ENCODE measurements at places on chromosomes 6 and 20.

GRCh38 chr6:4608361-4609115 lies 167.7 kb upstream of the CDYL start:
- no peak for DNase-seq

DNA sequence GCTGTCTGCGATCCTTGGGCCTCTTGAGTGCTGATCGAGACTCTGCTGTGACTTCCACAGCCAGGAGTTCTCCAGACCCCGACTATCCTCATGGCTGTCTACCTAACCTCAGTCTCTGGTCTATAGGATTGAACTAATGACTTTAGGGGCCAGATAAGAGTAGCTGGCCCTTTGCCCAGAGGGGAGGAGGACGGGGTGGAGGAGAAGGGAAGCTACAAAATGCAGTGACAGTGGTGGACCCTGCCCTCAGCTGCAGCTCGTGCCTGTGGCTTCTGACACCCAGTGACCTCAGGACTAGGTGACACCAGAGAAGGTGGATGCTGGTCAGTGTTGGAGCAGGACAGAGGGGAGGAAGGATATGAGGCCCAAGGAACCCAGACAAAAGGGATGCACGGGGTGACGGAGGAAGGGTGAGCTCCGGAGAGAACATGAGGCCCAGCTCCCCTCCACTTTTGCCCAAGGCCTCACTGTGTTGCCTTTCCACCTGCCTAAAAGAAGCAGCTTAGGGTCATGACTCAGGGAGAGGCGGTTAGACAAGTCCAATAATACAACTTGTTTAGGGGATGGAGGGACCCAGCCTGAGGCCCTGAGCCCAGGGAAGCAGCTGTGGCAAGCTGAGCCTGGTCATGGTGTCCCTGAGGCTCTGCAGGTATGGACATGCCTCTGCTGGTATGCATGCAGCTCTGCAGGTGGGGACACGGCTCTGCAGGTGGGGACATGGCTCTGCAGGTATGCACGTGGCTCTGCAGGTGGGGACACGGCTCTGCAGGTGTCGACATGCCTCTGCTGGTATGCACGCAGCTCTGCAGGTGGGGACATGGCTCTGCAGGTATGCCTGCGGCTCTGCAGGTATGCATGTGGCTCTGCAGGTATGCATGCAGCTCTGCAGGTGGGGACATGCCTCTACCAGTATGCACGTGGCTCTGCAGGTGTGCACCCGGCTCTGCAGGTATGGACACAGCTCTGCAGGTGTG lies 67.7 kb downstream of the SYNJ2 start:
- no peak for DNase-seq

DNA sequence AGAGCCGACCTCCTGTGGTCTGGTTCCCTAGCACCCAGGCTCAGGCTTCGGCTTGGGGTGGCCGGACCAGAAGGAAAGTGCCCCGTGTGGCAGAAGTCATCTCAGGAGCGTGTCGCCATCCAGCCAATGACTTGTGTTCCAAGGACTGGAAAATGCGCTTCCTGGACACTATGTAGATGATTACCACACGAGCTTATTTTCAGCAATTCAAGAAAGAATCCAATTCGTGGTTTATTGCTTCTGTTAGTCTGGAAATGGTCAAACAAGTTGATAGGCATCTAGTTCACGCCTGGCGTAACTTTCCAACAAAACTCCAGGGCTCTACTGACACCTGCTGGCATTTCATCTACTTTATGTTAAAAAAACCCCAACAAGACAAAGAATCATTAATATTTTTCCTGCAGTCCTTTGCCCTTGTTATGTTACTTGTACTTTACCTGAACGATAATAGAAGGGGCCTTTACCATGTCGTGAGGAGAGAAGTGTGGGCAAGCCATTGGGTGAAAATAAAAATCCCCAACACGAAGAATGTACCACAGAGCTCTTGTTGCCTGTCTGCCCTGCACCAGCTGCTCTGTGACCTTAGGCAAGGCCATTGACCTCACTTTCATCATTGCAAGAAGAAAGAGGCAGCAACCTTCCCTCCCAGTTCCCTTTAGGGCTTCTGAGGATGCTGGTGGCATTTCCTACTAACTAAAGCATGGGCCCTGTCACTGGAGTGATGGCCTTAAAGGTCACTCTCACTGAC lies 154.7 kb upstream of the LAMP5 start:
- no peak for DNase-seq

- DNase-seq, result peak; percentile 30
Observed at GRCh38 chr20:45311589-45312211, 3.6 kb upstream of the MATN4 start.

GRCh38 chr6:80939898-80940297 lies 812.6 kb downstream of the TENT5A start:
- no peak for DNase-seq

- no peak for DNase-seq
Observed at GRCh38 chr6:152399399-152399798, 237.8 kb downstream of the SYNE1 start.

DNA sequence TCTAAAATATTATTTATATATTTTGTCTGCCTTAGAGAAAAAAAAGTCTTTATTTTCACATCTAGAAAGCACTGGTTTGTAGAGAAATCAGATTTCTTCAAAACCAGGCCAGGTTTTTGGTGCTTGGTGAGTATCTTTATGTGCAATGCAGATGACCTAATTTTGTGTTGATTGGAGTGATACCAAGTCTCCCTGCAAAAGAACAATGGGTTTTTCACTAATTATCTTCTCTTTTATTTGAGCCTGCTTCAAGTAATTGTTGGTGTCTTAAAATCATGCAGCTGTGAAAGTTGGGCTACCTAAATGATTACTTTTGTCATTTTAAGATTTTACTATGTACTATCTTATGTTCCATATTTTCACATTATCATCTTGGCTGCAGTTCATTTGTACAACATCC lies 874.7 kb downstream of the TFAP2A start:
- DNase-seq, result no peak

- no peak for DNase-seq
Observed at GRCh38 chr6:139425780-139426179, 51.3 kb upstream of the CITED2 start.

- DNase-seq, result no peak
Observed at GRCh38 chr6:44925100-44925739, 402.9 kb upstream of the RUNX2 start.

DNA sequence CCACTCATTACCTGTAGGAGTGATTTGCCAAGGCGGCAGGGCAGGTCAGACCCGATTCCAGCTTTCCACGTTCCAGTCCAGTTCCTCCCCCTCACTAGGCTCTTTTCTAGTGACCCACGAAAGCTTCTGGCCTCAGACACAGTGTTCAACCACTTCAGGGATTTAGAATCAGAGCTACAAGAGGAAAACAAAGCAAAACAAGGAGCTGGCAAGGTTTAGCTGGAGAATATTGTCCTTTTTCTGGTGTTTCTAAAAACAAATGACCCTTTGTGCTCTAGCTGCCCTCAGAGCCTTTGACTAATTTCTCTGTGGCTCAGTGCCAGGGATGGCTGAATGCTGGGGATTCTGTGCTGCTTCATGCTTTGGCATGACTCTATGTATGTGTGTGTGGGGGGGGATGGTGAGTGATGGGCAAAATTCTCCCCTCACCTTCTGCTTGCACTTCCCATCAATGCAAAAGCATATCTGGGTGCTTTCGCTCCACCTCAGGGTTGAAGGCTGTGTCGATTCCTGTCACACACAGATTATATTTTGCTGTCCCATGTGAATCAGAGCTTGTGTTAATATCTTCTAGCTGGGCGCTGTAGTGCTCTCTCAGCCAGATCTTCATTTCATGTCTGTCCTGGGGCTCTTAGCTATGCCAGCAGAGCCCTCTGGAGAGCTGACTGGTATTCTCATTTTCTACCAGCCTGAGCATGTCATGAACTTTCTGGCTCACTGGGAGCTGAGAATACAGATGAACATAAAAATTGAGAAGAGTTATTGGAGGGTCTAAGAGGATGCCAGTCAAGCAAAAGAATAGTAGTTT lies 19.3 kb upstream of the NEDD9 start:
- no peak for DNase-seq

DNA sequence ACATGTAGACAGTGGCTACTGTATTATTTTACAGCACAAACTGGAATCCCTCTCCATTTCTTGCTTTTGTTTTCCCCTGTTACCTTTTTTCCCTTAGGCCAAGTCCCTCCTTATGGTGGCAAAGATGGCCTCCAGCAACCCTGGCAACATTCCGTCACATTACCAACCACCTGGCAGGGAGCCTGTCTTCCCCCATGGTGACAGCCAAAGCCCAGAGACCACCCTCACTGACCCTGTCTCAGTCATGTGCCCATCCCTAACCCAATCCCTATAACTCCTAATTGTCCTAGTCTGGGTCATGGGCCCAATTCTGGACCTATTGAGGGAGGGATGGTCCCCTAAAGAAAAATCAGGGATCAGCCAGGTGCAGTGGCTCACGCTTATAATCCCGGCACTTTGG lies 27.6 kb downstream of the PARD6B start:
- no peak for DNase-seq

- no peak for DNase-seq
Observed at GRCh38 chr6:10400330-10400729, 14.5 kb downstream of the TFAP2A start.

Data from stimulated activated CD4-positive, alpha-beta T cell treated with anti-CD3 and anti-CD28 coated beads, Interleukin-15, amount 100 ng/mL, for 1 hour (primary cell).